Thymus (tissue), 14 donors: ENCODE measurements at places on chromosomes 12 and 14. TPM values are rescaled to one million over a fixed set of nuclear protein-coding genes. Genes with fewer than 3 reads are reported as not detected.

The MGST1 gene
- 2.1 TPM for total RNA-seq

The EFS gene
- total RNA-seq, result 1.6 TPM

The ANG gene
- total RNA-seq, result 0.99 TPM

- DNase-seq, result peak; percentile 53
These were observed 629 bp downstream of the KCNMB4 start for GRCh38 chr12:70366581-70367257.

DNA sequence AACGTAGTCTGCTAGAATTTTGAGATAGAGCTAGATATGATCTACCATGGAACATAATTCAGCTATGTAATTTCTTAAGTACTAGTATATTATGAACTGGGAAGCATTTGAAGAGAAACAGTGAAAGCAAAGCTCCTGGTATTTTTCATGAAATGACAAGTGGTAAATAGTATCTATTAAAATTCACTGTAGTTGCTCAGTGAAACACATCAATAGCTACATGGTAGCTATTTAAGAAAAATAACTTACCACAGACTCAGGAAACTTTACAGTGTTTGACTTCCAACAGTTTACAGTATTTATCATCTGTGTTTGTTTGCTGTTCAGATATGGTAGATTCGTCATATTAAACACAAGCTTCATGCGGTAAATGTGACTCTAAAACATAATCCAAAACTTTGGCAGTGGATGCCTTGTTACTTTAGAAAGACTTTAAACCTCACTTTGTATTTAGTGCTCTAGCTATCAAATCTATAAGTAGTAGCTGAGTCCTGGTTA, 25.2 kb downstream of the WNK1 start:
- no peak for DNase-seq

DNA sequence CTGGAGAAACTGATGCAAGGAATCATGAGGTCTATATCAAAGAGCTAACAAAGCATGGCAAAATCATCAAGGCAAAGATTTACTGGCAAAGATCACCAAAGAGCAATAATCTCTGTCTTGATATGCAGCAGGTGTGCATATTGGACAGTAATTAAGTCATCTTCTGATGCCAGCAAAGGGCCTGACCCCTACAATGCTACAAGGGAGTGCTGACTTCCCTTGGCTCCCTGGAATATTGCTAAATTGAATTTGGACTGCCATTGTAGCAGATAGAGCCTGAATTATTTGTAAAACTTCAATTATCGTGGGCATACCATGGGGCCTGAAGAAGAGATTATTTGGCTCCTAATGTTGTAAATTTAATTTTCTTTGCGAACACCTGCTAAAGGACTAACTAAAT, 307.9 kb upstream of the SYT1 start:
- DNase-seq, result no peak

DNA sequence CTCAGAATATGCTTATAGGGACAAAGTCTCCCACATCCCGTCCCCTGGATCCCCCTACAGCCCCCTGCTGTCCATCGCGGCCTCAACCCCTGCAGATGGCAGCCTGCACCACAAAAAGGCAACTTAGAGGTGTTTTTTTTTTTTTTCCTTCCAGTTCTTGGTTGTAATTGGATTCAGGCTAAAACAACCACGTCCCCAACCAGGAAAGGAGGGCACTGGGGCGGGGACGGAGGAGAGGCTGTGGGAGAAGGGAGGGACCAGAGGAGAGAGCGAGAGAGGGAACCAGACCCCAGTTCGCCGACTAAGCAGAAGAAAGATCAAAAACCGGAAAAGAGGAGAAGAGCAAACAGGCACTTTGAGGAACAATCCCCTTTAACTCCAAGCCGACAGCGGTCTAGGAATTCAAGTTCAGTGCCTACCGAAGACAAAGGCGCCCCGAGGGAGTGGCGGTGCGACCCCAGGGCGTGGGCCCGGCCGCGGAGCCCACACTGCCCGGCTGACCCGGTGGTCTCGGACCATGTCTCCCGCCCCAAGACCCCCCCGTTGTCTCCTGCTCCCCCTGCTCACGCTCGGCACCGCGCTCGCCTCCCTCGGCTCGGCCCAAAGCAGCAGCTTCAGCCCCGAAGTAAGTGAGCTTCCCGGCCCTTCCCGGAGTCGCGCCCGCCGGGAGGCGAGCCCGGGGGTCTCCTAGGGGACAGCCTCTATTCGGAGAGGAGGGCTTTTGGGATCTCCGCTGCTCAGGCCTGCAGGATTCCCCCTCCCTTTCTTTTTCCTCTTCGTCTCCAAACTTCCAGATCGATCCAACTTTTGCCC, at the start of gene MMP14:
MMP14 (plus strand) TSS at position 285 of the 813 bp plus-strand sequence; CDS start at position 518, 233 bp downstream.
- no peak for DNase-seq

DNA sequence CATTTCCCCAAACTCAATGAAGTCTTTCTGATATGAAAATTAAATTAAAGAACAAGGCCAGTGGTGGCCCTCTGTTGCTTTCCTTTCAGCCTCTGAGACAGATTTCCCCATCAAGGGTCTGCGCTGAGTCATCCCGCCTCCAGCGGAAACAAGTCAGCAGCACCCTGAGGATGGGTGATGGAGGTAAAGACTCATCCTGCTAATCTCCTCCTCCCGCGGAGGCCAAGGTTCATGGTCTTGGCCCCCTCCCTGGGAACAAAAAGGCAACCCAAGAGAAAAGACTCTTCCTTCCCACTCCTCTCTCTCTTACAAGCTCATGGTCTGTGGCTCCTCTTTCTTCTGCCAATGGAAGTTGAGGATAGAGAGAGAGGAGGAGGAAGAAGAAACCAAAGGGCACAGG, 9.0 kb upstream of the NUMB start:
- DNase-seq, result no peak
